ENCODE measurements at places on chromosomes 4 and X.

DNA sequence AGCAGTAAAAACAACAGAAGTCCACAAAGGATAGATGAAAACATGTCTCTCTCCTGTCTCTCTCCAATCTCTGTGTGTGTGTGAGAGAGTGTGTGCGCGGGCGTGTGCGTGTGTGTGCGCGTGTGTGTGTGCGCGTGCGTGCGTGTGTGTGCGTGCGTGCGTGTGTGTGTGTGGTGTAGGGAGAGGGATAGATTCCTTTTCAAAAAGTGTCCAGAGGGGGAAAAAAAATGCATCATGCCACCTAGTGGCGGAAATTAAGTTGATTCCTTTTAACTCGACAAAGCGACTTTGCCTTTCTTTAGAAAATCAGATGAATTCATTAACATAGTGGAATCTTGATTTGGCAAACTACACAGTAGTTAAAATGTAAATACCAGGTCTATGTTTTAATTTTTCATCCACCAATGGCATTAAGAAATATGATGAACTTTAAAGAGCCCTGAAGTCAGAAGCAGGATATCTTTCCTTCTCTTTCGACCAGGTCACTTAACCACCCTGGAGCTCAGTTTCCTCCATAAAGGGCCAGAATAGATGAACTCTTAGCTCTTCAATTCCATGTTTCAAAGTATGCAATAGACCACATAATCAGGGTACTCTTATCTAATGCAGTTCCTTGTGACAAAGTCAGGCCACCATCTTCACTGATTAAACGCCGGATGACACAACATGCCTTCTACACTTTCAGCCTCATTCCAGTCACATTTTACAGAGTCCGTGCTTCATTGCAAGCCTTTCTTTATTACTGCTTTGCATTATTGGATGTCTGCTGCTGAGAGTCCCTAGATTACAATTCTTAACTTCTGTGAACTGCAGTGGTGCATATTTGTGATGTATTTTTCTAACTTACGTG, 162.8 kb downstream of the FBXO8 start:
- no peak for DNase-seq

DNA sequence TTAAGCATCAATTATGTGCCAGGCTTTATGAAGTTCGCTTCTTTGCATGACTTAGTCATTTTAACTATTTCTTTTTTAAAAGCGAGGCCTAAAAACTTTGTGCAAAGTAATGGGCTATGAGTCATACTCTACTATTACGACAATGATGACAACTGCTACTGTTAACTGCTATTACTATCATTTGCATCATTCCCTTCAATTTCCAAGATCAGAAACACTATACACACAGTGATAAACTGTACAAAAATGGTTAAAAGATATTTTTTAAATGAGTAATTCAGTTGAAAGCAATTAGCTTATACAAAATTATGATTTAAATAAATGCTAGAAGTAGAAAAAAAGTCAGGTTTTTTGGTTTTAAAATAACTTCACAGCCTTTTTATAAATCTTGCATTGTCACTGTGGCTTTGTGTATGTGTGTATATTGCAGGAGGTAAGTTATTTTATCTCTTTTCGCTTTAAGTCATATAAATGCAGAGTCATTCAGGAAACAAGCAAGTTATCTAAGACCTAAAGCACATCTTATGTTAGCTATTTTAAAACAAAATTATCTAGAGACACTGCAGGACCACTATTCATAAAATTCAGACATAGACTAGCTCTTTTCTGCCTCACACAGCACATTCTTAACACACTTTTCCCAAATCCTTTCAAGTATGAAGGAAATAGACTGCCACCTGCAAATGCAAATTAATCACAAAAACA, 18.5 kb upstream of the CXCL3 start:
- DNase-seq: no peak

DNA sequence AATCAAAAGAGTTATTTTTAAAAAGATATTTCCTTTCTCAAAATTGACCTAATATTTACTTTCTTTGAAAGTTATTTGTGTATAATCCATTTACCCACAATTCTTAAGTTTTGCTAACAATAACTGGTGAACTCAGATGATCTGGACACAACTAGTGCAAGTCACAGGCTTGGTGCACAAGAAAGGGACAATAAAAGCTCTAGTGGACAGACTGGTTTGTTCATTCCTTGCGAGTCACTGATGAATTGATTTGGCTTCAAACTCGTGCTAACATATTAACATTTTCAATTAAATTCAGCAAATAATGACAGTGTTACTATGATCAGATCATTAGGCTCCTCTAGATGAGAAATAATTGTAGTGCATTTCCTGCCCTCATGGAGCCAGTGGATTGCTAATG, 169.2 kb downstream of the BMPR1B start:
- no peak for DNase-seq

GRCh38 chr4:160129439-160129838, 1026.6 kb downstream of the RAPGEF2 start:
- DNase-seq: no peak

- no peak for DNase-seq
Observed at GRCh38 chr4:161314371-161314770, 849.4 kb downstream of the FSTL5 start.

GRCh38 chr4:102493257-102493656, 7.9 kb upstream of the NFKB1 start:
- no peak for DNase-seq

DNA sequence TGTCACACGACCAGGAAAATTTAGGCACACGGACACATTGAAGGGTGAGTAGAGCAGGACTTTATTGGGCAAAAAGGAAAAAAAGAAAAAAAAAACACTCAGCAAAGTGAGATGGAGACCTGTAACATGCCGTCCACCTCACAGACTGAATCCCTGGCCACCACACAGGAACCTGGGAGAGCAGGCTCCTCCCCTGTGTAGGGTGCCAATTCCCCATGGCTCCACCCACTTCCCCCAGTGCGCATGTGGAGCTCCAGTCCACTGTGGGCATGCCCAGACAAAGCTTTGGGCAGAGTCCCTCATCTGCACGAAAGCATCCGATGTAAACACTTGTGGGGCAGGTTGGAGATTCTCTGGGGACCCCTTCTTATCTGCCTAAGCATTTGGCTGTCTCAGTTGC, 23.6 kb upstream of the CBR4 start:
- DNase-seq: no peak

DNA sequence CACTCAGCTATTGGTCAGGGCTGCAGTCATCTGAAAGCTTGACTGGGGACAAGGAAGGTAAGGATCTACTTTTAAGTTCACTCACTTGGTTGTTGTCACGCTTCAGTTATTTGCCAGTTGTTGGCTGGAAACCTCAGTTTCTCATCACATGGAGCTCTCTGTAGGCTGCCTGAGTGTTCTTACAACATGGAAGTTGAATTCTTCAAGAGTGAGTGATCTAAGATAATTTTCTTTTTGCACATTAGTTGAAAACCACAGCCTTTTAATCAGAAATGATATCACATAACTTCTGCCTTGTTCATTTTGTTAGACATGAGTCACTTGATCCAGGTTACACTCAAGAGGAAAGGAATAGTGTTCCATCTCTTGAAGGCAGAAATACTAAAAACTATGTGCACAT, 552.7 kb downstream of the RAPGEF2 start:
- DNase-seq: no peak

- no peak for DNase-seq
Observed at GRCh38 chr4:8517946-8518345, 62.2 kb upstream of the GPR78 start.

DNA sequence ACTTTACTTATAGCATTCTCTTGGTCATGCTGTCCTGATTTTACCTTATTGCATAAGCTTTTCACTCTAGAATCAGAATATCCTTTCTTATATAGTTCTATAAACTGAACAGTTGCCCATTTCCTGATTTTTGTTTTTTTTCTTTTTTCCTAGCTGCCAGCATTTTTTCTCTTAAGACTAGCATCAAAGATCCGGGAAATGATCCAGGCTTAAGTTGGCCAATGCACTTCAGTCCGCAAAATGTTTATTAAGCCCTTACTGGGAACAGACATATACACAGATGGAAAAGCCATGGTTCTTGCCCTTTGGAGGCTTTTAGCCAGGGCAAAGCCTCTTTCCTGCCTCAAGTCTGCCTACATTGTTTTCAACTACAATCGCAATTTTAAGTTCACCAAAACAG, 10.1 kb upstream of the BMP2K start:
- DNase-seq: no peak

- DNase-seq: no peak
Observed at GRCh38 chr4:85500110-85500867, 25.3 kb downstream of the ARHGAP24 start.

- DNase-seq: no peak
Observed at GRCh38 chr4:5500165-5500564, 208.2 kb downstream of the EVC2 start.

GRCh38 chrX:16836371-16836770, 33.8 kb downstream of the RBBP7 start:
- DNase-seq: no peak

- no peak for DNase-seq
Observed at GRCh38 chrX:307261-308111, 11.1 kb downstream of the GTPBP6 start.

DNA sequence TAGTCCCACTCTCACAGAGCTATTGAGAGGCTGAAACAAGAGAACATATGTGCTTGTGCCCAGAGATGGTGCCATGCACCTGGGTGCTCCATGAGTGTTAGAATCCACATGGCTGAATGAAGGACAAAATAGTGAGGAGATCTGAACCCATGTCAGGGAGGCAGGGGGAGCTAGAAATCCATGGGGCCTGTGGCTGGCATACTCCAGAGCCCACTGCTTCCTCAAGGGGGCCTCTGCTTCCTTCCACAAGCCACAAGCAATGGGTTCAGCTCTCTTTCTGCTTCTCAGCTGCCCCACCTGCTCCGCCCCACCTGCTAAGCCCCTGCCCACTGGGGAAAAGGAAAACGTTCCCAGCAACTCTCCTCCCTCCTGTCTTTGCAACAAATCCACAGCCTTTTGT, 46.1 kb downstream of the PJA1 start:
- DNase-seq: no peak

GRCh38 chr4:18039113-18039512, 17.6 kb upstream of the LCORL start:
- DNase-seq: no peak

DNA sequence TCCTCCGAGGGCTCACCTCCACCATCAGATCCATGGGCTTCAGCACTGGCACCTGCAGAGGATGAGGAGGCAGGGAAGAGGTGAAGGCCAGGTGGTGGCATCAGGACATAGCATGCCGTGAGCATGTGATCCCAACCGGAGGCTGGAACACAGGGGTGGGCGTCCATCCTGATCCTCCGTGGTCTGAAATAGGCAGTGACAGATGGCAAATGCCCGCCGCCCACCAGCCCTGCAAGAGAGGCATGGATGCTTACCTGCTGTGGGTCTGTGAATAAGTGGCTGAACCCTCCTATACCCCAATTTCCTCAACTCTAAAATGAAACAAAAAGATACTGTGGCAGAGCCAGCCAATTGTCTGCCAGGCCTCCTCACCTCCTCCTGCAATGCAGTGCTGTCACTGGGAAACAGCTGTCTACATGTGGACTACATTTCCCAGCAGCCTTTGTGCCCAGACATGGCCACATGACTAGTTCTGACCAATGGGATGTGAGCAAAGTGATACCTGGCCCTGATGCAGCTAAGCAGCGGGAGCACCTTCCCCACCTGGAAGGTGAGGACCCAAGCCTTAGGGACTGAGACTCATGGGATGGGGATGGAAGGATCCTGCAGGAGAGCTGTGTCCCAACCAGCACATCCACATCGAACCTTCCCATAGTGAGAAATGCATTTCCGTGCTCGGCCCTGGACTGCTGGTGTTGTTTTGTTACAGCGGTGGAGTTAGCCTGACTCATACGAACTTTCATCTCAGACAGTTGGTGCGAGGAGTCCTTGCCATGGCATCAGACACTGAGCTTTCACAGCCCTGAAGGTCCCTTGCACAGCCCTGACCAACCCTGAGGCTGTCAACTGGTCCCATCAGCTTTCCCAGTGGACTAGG, 99.5 kb downstream of the PPP2R2C start:
- no peak for DNase-seq

DNA sequence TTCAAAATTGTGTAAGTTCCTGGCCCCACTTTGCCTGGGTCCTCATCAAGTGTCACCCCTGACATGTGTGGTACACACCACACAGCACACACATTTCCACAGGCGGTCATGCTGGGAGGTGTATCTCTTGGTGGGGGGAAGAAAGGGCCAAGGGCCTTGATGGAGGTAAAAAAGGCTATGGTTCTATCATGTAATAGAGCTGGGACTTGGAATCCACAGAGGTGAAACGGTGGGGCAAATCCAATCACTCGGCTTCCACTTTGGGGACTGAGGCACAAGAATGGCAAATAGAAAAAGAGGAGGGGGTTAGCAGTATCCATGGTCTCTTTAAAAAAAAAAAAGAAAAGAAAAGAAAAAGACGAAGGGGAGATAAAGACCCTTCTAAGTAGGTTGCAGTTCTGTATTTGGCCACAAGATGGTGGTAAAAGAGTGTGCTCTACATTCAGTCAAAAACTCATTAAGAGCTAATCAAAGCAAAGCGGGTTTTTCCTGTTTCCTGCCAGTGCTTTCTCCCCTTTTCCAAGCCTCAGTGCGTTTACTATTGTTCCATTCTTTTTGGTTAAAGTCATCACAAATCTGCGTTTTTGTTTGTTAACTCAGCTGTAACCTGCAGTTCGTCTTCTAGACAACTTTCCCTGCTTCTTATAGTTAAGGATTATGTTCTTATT, 37.0 kb upstream of the ATP6AP2 start:
- no peak for DNase-seq

DNA sequence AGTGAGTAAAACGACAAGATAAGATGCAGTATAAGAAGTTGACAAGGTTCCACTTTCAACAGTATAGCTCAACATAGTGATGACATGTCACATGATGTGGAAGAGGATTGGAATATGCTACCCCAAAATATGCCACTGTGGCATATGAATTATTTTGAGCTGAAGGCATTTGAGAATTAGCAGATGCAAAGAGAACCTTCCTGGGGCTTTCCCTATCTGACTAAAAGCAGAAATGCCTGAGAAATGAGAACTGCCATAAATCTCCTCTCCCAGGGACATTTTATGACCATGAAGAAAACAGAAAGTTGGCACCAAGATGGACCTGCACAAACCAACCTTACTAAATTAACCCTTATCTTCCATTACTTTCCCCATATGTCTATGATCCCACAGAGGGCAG, 24.8 kb downstream of the CDKN2AIP start:
- DNase-seq: no peak

- DNase-seq: no peak
Observed at GRCh38 chr4:101993842-101994775, 203.6 kb downstream of the BANK1 start.

- no peak for DNase-seq
Observed at GRCh38 chr4:38323141-38323641, 340.8 kb upstream of the KLF3 start.

DNA sequence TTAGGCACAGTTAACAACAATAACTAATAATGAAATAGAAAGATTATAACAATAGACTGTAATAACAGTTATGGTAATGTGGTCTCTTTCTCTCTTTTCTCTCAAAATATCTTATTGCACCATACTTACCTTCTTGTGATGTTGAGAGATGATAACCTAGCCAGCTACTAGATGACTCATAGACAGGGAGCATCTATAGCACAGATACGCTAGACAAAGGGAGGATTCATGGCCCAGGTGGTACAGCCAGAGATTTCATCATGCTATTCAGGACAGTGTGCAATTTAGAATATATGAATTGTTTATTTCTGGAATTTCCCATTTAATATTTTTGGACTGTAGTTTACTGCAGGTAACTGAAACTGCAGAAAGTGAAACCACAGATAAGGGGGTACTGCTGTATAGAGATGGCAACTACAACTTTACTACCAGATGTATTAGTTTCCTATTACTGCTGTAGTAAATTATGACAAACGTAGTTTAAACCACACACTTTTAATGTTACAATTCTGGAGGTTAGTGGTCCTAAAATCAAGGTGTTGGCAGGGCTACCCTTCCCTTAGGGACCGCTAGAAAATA, 41.8 kb upstream of the MAGED1 start:
- no peak for DNase-seq

- DNase-seq: peak; percentile 63
Observed at GRCh38 chr4:40325406-40326019, 9.6 kb upstream of the CHRNA9 start.
